Stimulated activated CD4-positive, alpha-beta T cell treated with anti-CD3 and anti-CD28 coated beads, Interleukin-2, amount 100 ng/mL, for 24 hours (primary cell): ENCODE measurements at places on chromosomes 2 and 18.

GRCh38 chr18:75173125-75173432, 35.9 kb downstream of the PTGR3 start:
- no peak for DNase-seq

DNA sequence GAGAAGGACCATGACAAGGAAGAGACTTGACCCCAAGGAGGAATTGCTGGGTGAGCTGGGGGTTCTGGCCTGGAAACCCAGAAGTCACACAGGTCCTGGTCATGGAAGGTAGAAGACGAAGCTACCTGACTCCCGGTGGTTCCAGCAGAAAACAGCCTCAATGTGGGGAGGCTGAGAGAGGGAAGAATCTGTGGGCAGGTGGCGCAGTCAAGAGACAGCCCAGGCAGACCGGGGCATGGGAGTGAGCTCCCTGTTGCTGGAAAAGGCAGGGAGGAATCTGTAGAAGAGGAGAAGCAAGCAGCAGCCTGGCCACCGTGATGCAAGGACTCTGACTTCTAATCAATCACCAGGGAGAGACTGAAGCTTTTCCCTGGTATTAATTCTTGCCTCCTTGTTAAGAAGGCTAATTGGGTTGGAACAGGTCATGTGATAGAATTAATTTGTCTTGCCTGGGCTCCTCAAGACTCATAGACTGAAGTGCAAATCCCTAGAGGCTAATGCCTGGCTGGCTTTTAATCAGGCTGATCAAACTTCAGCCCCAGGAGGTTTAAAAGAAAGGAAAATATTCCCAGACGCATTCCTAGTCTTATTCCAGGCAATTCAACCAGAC, 30.1 kb downstream of the CNGA3 start:
- no peak for DNase-seq

- DNase-seq = no peak
Measured at GRCh38 chr2:182381225-182381624, 45.6 kb downstream of the PDE1A start.

GRCh38 chr2:39632876-39633275, 32.8 kb upstream of the TMEM178A start:
- DNase-seq = no peak

DNA sequence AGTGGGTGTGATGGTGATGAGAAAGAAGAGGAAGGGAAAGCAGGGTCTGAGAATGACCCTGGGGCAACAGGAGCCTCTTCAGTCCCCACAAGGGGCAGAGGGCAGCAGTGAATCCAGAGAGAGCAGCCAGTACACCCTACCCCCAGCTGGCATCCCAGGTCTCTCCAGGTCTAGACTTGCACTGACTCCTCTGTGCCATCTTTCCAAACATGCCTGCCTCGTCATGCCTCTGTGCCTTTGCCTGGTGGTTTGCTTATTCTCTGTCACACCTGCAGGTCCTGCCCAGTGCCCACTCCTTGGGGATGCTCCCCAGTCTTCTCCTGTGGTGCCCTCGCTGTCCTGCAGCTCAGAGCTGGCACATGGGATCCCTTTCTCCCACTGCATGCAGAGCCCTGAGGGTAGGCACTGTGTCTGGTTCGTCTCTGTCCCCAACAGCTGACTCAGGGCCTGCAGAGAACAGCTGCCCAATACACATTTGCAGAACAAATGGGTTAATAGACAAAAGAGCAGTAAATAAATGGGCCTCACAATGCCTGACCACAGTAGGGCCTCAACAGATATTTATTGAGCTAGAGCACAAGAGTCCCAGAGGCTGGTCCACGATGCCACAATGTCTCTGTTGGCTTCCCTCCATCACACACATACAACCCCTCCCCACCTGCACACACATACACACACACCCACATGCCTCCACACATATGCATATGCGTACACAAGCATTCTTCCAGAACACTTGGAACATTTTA, 89.8 kb downstream of the HS1BP3 start:
- DNase-seq = no peak

DNA sequence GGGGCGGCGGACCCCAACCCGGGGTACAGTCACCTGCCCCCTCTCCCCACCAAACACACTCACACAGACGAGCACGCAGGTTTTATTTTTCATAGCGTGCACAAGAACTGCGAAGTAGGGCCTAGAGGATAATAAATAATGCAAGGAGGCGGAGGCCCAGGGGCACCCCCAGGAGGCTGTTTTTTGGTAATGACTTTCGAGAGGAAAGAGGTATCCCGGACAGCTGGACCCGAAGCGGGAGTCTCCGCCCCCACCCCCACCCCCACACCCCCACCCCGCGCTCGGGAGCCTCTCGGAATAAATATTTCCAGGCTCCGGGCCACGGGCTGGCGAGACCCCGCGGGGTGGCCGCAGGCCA, 3.4 kb downstream of the CYP26B1 start:
- no peak for DNase-seq

DNA sequence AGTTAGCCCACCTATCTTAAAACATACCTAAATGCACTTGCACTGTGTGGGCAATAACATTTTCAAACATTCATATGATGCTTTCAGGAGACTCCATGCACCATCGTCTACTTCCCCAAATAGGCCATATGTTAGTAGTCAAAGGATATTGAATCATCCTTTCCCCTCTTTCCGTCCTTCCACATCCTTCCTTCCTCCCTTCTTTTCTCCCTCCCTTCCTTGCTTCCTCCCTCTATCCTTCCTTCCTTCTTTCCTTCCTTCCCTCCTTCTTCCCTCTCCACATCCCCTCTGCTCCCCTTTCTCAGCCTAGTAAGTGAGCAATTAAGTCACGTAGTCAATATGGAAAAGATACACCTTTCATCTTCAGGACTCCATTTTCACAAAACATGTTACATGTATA, 73.8 kb downstream of the ZEB2 start:
- DNase-seq = no peak

DNA sequence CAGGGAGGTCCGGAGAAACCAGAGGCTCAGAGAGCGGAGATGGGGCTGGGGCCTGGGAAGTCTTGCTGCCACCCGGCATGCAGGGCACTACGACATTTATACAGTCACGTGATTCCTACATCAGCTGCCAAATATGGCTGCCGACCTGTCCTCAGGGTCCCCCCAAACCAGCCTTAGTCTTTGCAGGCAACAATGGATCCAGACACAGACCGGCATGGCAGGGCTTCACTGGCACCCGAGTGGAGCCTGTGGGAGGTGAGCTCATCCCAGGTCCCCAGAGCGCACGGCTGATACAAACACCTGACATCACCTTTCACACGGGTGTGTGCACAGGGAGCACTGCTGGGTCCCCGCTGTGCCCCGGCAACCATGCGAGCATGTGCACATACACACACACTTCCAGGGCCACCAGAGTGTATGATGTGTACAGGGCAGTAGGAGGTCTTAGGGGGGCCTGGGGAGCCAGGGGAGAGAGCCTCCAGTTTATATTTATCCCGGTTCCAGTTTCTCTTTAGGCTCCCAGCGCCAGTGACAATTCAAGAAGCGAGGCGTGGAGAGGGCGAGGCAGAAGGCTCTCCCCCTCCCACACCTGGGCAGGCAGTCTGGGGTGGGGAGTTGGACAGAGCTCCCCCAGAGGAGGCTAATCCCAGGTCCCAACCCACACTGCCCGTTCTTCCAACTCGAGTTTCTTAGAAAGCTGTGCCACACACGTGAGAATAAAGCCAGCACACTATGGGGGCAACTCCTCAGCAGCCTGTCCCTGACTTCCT, 2.7 kb downstream of the SEMA4C start:
- DNase-seq = no peak

GRCh38 chr2:193272011-193272410, 1077.3 kb upstream of the TMEFF2 start:
- DNase-seq = no peak

GRCh38 chr18:62634979-62635630, 80.2 kb upstream of the PHLPP1 start:
- no peak for DNase-seq

DNA sequence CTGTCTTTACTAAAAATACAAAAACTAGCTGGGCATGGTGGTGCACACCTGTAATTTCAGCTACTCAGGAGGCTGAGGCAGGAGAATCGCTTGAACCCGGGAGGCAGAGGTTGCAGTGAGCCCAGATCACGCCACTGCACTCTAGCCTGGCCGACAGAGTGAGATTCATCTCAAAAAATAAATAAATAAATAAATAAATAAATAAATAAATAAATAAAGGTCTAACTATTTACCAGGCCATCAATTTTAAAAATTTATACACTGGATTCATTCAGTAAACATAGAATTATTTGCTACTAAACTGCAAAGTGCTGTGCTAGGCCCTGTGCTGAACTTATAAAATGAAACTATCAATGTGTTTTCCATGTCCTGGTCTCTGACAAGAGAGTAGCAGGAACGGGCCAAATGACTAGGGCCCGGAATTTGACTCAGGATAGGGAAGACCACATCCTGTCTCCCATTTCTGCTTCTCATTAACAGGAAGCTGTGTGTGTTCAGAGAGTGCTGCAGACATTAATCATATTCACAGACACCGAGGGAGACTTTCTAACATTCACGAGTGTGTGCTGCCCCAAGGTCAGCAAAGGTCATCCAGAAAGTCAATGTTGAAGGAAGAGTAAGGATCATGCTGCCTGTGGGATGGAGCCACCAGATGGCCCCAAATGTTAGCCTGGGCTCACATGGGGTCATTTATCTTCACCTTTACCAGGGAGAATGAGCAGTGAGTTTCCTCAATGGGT, 95.8 kb downstream of the SPP2 start:
- no peak for DNase-seq

GRCh38 chr2:88885679-88886416, 194.4 kb downstream of the RPIA start:
- DNase-seq = no peak

GRCh38 chr2:95329891-95330793, 33.0 kb downstream of the KCNIP3 start:
- DNase-seq = no peak

DNA sequence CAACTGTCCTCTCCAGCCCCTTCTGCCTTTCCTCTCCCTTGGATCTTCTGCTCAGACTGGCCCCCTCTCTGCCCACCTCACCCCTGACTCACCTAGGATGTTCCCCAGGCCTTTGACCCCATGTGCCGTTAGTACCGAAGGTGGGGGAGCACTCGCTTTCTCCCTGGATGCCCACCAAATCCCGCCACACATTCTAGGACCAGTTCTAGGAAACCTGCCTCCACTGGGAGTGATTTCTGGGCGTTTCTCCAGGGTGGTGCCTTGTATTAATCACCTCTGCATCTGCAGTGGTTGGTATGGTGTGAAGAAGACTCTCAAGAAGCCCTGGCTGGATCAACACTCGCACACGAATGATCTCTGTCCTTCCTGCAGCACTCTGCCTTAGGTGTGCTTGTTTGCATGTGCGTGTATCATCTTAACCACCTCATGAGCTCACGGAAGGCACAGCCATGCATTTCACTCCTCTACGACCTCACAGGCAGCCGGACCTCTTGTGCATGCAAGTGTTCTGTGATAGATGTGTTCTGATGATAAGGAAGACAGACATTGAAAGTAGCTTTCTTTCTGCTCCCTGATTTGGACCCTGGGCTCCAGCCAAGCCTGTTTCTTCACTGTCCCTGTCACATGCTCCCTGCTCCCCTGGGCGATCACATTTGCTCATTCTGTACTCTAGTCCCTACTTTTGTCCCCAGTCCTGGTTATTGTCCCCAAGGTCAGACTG, 69.4 kb downstream of the LIPG start:
- no peak for DNase-seq

- DNase-seq = no peak
Measured at GRCh38 chr2:230909841-230910545, 15.0 kb downstream of the GPR55 start.

DNA sequence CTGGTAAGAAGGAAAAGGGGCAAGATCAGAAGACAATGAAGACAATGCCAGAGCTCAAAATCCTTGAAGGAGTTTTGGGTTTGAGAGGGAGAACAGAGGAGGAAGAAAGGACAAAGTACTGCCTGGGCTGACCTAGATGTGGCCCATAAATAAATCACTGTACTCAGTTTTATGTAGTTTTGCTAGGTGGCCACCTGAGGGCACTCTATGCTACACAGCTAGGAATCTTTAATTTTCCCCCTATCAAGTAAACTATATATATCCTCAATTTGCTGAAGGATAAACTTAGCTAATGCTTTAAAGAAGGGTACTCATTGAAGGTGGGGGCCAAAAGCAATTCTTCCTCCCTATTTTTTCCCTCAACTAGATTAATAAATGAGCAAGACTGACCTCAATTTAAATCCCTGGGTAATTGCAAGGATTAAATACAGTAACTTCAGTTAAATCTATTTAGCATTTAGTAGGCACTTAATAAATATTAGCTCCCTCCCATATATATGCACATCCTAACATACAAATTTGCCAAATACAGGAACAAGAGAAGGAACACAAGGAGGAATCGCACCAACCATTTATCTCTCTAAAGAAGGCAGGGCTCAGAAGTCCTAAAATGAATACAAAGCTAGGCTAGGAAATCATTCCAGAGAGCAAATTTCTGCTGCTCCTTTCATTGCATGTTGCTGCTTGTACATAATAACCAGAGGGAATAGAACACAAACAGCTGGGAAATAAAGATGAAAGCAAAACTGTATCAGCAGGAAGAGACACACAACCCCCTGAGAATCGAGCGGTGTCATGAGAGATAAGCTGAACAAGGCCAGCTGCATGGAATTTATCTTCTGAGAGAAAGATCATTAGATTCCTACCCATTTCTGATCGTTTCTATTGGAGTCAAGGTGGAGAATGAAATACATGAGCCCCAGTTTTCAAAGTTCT, 540.1 kb downstream of the NRXN1 start:
- peak; percentile 18 for DNase-seq

DNA sequence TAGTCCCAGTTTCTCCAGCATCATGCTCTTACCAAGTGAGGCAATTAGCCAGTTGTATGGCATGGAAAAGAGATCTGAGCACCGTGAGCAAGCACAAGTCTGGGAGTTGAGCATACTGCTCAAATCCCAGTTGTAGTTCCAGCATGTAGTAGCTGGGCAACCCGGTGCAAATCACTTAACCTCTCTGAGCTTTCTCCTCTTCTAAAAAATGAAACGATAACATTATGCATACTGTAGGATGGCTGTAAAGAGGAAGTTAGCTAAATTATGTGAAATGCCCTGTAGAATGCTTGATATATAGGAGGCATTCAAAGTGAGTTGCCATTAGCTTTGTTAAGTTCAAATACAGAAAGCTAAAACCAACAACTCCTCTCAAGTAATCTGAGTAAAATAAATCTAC, 164.0 kb upstream of the ZEB2 start:
- DNase-seq = no peak

- no peak for DNase-seq
Measured at GRCh38 chr18:6106091-6106685, 210.9 kb upstream of the TMEM200C start.

- peak; percentile 52 for DNase-seq
Measured at GRCh38 chr18:47883771-47884413, 46.6 kb downstream of the SMAD2 start.

DNA sequence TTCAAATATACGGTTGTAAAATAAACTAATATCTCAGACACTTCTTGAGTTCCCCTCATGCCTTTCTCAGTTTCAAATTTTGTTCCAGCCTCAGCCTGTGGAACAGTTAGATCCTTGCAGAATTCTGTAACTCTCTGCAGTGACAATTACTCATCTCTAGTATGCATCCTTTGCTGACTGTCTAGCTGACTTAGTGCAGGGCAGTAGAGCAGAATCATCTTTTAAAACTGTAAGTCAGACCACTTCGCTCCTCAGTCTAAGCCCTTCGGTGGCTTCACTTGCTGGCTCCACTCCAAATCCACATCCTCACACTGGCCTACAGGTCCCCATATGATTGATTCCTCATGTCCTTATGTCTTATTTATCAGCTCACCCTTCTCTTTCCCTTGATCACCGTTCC, 164.1 kb upstream of the ZSWIM2 start:
- no peak for DNase-seq

- no peak for DNase-seq
Measured at GRCh38 chr18:79962311-79962710, 2.1 kb upstream of the HSBP1L1 start.
